Karpas-422 (cell line): ENCODE measurements at places on chromosomes 7 and 10.

- DNase-seq: no peak
Measured at GRCh38 chr7:141349804-141350203, 201.4 kb upstream of the AGK start.

- no peak for DNase-seq
Measured at GRCh38 chr7:8208816-8209215, 53.2 kb downstream of the ICA1 start.

DNA sequence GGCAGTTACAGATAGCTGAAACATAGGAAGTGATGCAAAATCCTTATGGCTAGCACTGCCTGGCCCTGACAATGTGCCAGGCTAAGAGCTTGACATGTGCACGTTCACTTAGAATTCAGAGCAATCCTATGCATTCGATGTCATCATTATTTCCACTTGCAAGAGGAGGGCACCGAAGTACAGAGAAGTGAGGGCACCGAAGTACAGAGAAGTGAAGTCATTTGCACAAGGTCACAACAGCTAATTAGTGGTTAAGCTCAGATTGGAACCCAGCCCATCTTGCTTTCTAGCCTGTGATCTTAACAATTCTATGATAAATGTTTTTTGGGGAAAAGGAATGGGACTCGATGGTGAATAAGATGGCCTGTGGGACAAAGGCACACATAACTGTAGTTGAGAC, 73.4 kb downstream of the ARHGAP22 start:
- no peak for DNase-seq

DNA sequence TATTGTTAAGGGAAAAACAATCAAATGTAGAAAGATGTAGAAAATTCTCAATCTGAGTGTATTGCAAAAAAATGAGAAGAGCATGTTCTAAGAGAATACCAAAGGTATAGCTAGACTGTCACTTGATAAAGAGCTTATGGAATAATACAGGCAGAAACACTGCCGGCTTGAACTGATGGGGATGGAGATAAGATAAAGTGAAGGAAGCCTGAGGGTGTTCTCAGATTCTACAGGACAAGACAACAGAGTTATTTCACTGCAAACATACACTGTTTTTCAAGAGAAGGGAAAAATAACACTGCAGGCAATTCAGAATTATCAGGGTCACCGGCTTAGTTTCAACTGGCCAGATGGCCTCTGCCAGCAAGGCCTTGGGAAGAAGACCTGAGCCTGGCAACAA, 80.0 kb downstream of the ZNF716 start:
- DNase-seq: no peak

- DNase-seq: no peak
Measured at GRCh38 chr7:129947701-129948100, 5.1 kb downstream of the UBE2H start.

GRCh38 chr10:73922007-73922863, 11.3 kb downstream of the PLAU start:
- DNase-seq: no peak

DNA sequence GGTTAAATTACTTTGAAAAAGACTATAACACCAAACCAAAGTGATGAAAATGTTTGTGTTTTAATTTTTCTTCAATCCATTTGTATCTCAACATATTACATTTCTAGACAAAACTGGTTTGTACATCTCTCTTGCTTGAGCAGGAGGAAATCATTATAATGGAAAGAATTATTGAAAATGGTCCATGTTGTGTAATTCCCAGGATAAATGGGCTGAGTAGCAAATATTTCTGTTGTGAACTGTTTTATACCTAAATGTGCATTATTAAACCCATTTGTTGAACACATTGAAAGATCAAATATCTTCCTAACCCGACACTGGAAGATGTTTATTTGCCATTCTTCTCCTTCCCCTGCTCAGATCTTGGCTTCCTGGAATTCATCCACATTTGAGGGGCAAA, 14.1 kb upstream of the CDK6 start:
- no peak for DNase-seq

DNA sequence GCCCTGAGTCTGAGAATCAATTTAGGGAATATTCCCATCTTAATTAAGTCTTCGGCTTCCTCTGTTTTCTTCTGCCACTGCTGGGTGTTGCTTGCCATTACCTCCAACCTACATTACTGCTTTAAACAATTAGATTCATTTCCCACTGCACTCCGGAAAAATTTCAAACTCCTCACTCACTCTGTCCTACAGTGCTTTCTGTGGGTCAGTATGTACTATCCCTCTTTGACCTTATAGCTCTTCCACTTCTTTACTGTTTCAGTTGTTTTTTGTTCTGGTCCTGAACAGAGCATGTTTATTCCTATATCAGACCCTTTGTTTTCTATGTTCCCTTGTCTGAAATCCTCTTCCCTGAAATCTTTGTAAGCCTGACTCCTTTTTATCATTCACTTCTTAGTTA, 160.6 kb downstream of the MAGI2 start:
- DNase-seq: no peak
